ENCODE measurements at places on chromosomes 12 and 14.

DNA sequence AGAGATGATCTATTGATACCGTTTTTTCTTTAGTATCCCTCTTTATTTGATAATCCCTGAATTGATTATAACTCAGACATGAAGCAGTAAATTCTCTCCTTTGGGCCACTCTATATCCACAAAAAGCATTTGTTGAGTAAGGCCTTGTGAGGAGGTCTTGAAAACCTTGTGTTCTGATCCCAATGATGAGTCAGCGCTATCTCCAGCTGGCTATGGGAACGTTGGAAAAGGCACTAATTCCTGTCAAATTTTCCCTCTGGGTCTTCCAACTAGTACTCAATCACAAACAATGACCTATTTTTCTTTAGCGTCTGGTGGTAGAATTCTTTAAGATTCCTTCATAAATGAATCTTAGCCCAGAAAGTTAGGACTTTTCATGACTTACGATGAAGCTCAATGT lies 168.4 kb upstream of the LRIG3 start:
- DNase-seq: no peak

GRCh38 chr14:32939254-32940065 lies 781 bp downstream of the NPAS3 start:
- peak; percentile 82 for DNase-seq

GRCh38 chr12:42798811-42799438 lies 209.4 kb upstream of the PRICKLE1 start:
- DNase-seq: no peak

GRCh38 chr12:62977883-62978282 lies 42.9 kb upstream of the PPM1H start:
- no peak for DNase-seq

DNA sequence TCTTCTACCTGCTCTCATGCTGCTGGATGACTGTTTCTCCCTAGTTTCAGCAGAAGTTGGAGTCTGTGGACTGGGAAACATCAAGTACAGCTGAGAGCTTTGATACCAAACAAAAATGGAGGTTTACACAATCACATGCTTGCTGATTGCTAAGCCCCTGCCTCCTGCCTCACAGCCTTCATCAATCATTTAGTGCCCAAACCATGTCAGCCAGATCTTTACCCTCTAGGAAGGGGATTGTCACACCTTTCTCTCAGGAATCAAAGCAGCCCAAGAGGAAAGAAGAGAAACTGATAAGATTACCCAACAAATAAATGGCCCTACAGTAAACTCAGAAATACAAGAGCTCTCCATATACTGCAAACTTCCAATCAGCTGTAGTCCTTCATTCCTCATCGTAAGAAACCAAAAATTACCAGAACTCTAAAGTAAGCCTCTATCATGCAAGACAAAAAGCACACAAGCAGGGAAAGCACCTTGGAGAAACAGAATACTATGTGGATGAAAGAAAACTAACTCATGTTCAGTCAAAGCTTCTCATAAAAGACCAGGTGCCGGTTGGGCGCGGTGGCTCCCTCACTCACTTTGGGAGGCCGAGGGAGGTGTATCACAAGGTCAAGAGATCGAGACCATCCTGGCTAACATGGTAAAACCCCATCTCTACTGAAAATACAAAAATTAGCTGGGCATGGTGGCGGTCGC lies 63.6 kb upstream of the RESF1 start:
- no peak for DNase-seq

DNA sequence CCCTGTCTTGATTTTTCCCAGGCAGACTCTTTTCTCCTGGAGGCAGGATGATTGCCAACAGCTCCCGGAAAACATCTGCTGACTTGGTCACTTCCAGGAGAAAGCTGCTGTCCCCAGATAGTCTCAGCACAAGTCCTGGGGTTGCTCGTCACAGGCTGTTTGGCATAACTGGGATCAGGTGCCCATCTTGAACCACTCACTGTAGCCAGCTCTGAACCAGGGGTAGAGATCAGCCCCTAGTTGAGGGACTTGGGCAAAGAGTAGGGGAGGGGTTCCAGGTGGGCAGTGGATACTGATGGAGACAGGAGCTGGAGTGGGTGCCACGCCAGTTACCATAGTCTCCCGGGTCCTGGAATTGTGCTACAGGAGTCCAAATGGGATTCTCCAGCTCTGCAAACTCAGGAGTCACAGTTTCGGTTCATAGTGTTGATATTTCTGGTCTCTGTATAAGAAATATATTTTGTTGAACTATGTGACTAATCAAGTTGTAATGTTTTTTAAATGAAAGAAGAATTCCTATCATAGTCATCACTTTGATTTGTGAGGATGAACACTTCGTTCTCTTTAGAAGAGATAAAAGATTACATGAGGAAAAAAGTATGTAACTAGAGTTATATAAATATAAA lies 1154.5 kb downstream of the AACS start:
- DNase-seq: no peak

- DNase-seq: no peak
These were observed 133.7 kb upstream of the RTL1 start for GRCh38 chr14:101037021-101037817.

- no peak for DNase-seq
These were observed at the start of gene SP7 for GRCh38 chr12:53336181-53336681. TSS of gene SP7 (minus strand) at chr12:53336354. CDS start at chr12:53335646, 708 bp downstream.

- DNase-seq: no peak
These were observed 99.2 kb downstream of the GCH1 start for GRCh38 chr14:54803396-54803795.

GRCh38 chr12:121060149-121061001 lies 21.3 kb upstream of the OASL start:
- DNase-seq: peak; percentile 55

DNA sequence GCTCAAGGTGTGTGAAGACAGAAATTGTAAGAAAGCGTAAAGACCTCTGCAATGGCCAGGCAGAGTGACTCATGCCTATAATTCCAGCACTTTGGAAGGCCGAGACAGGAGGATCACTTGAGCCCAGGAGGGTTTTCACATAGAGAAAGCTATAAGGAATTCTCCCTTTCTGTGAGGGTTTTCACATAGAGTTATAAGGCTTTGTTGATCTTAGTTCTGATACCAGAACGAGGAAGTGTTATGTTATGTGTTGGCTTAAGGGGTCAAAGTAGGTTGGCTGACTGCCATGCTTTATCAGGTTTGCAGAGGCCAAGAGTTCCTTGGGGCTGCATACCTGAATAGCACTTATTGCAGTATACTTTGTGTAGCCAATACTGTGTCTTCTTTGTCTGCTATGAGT lies 139.1 kb downstream of the ERC1 start:
- DNase-seq: no peak

DNA sequence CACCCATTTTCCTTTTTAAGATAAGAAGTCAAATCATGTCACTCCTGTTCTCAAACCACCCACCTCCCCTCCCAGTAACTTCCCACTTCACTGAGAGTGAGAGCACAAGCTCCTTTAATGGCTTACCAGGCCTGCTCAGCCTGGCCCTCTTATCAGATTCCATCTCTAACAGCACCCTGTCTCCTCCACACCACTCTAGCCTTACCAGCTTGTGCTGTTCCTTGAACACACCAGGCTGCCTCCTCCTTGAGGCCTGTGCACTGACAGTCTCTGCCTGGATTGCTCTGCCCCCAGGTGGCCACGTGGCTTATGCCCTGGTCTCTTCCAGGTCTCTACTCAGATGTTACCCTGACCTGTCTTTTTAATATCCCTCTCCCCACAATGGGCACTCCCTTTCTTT lies 40.1 kb upstream of the EVL start:
- DNase-seq: no peak

DNA sequence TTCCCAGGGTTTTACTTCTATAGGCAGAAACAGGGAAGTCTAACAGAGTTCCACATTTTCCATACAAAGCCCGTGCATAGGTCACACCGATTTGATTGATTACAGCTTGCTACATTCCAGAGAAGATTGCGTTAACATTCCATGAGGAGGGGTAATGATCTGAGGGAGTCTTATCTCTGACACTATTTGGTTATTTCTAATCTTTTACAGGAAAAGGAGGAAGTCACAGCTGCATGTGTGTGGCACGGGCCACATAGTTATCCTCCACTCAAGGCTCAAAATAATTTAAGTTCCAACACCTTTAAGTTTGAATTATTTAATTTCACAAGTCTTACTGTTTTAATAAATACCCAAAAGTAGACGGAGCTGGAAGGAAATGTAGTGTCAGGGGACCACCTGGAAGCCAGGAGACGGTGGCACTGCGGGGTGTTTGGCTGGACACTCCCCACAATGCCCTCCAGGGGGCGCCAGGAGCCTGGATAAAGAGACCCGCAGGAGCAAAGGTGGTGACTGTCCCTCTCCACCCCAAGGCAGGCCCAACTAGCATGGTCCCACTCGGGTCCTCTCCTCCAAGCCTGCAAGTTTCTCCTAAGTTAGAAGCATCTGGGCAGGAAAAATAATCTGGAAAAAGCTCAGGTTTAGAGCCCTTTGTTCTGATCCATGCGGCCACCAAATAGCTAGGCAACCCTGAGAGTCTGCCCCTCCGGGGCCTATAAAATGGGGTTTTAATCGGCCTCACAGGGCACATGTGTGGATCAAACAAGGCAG lies 20.2 kb downstream of the KRT8 start:
- DNase-seq: peak; percentile 80

- DNase-seq: no peak
These were observed 191.1 kb upstream of the BMP4 start for GRCh38 chr14:54147758-54148157.

DNA sequence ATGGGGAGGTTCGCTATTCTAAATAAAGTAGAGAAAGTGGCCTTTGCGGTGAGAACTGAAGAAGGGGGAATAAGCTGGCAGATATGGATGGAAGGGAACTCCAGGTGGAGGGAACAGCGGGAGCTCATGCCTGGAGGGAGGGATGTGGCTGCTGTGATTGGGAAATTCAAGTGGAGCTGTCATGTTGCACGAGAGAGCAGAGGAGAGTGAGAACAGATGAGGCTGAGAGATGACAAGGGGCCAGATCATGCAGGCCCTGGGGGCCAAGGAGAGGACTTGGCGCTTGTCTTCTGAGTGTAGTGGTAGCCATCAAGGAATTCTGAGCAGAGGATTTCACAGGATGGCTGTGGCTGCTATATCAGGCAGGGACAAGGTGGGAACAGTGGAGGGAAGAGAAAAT lies 35.0 kb downstream of the TGFB3 start:
- DNase-seq: no peak

DNA sequence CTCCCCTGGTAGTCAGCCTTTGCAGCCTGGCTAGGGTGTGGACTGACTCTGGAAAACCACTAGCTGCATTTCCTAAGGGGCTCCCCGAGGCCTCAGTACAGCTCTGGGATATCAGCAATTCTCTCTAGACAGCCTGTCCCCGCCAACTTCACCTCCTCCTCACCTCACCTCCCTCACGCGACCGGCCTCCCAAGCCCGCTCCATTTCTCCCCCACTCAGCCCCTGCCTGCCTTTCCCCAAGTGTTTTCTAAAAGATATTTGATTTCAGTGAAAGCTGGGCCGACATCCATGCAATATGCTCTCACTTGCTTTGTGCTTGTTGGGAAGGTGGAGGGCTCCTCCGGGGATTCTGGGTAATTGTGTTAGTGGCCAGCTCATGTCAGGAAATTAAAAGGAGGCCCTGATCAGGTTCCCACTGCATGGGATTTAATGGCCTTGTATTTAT lies 91.8 kb downstream of the ESRRB start:
- no peak for DNase-seq

- no peak for DNase-seq
These were observed 869.2 kb downstream of the TMEM121 start for GRCh38 chr14:106395456-106396050.

- DNase-seq: no peak
These were observed 188.5 kb upstream of the TMEM132C start for GRCh38 chr12:128078301-128078971.

GRCh38 chr14:102903248-102903888 lies 19.1 kb upstream of the AMN start:
- DNase-seq: no peak

DNA sequence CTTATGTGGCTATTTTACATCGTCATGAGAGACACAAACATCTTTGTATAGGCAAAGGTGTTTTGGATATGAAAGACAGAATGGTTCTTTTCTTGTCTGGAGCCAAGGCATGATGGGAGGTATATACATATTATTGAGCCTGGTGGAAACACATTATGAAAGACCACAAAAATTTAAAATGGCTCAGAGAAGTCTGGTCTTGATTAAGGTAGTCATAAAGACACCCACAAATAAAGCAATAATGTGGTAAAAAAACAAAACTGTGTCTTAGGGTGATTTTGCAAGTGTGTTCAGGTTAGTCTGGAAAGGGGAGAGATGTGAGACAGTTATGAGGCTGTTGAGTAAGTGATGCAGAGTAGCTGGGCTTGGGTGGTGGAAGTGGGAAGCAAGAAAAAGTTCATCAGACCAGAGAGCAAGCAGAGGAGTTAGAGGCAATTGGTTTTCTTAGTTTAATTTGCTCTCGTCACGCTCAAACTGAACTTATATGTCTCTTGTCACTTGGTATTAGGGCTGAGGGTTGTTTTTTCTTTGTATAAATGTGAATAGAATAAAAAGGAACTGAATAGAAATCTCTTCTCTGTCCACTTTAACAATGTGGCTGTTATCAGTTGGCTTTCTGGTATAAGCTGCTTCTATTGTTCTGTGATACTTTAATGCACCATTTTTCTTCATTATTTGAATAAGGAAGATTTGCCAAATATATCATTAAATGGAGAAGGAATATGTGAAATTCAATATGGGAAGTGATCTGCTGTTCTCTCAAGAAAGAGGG lies 115.0 kb downstream of the AKAP6 start:
- no peak for DNase-seq

GRCh38 chr14:30132196-30132595 lies 204.5 kb upstream of the PRKD1 start:
- no peak for DNase-seq

- DNase-seq: no peak
These were observed 79.6 kb downstream of the SLC16A7 start for GRCh38 chr12:59675461-59675860.

GRCh38 chr14:61625165-61625564 lies 70.1 kb upstream of the HIF1A start:
- DNase-seq: no peak

DNA sequence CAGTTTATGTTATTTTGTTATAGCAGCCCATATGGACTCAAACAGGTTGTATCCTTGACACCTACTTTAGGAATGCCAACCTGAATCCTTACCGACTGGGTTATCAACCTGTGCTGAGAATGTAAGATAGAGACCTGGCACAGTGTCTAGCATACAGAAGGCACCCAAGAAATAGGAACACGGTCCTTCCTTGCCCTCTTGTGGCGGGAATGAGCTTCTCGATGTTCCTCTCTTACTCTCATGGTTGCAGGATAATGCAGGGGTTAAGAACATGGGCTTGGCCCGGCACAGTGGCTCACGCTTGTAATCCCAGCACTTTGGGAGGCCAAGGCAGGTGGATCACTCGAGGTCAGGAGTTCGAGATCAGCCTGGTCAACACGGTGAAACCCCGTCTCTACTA lies 6.5 kb downstream of the C12orf43 start:
- DNase-seq: peak; percentile 32

- DNase-seq: no peak
These were observed 57.4 kb downstream of the FBXO33 start for GRCh38 chr14:39374851-39375250.

GRCh38 chr12:87227162-87227561 lies 802.0 kb downstream of the C12orf50 start:
- DNase-seq: no peak

DNA sequence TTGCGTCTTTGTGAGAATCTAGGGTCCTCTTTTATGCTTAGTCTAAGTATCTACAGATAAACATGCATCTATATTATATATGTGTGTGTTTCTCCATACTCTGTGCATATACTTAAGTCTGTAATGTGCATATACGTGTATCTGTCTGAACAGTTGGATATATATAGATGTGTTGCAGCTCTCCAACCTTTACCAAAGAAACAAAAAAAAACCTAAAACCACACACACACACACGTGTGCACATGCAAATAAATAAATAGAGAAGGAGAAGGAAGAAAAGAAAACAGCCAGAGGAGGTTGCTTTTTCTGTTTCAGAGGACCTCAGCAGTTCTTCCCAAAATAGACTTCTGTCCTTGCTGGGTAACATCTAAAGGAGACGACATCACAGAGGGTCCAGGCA lies 244.9 kb downstream of the CACNA1C start:
- DNase-seq: no peak
